T-cell (primary cell): ENCODE measurements at places on chromosomes 2 and 18. TPM values are rescaled to one million over a fixed set of nuclear protein-coding genes. Genes with fewer than 3 reads are reported as not detected.

The ELAC1 gene
- 7.5 TPM for total RNA-seq

The SPP2 gene
- not detected for total RNA-seq

The SLC38A11 gene
- 0.72 TPM for total RNA-seq

The CNDP1 gene
- total RNA-seq: 0.76 TPM

The AAMP gene
- 71.3 TPM for total RNA-seq

The TMEFF2 gene
- not detected for total RNA-seq

The SLC16A14 gene
- 0.44 TPM for total RNA-seq

The SLC9A4 gene
- 0.13 TPM for total RNA-seq

The C2orf72 gene
- 0.20 TPM for total RNA-seq

The MAPK4 gene
- total RNA-seq: 0.06 TPM

The B3GNT7 gene
- 0.30 TPM for total RNA-seq

The DUSP2 gene
- 37.2 TPM for total RNA-seq

The ARHGAP15 gene
- total RNA-seq: 154 TPM

The SH2D6 gene
- 1.1 TPM for total RNA-seq

The ABCB11 gene
- total RNA-seq: not detected

The CDK5R2 gene
- total RNA-seq: not detected

The SNRNP27 gene
- 44.2 TPM for total RNA-seq

The TCF7L1 gene
- total RNA-seq: 0.15 TPM

The KIF5C gene
- 17.0 TPM for total RNA-seq

The TNS1 gene
- 0.28 TPM for total RNA-seq

The AQP12A gene
- total RNA-seq: not detected

The HRH4 gene
- 0.86 TPM for total RNA-seq

The COL3A1 gene
- not detected for total RNA-seq

The AKAIN1 gene
- total RNA-seq: not detected

The UGT1A4 gene
- not detected for total RNA-seq

The TBC1D8 gene
- total RNA-seq: 2.1 TPM

The LRATD1 gene
- total RNA-seq: not detected

The USP37 gene
- total RNA-seq: 28.8 TPM

The OST4 gene
- total RNA-seq: 292 TPM

The CD8A gene
- 160 TPM for total RNA-seq

The RBM44 gene
- total RNA-seq: 0.98 TPM

The TTC31 gene
- 45.7 TPM for total RNA-seq

The PRSS56 gene
- total RNA-seq: not detected

The SH3RF3 gene
- 3.1 TPM for total RNA-seq

The CD226 gene
- 74.9 TPM for total RNA-seq

The DSG4 gene
- not detected for total RNA-seq

The CELF4 gene
- not detected for total RNA-seq

The EPB41L3 gene
- 3.8 TPM for total RNA-seq

The POTEI gene
- not detected for total RNA-seq

The DPP10 gene
- total RNA-seq: not detected
